Activated naive CD8-positive, alpha-beta T cell treated with anti-CD3 and anti-CD28 coated beads for 36 hours (primary cell): ENCODE measurements at places on chromosomes 6 and 20.

- no peak for DNase-seq
Observed at GRCh38 chr6:47853766-47854165, 71.9 kb downstream of the OPN5 start.

DNA sequence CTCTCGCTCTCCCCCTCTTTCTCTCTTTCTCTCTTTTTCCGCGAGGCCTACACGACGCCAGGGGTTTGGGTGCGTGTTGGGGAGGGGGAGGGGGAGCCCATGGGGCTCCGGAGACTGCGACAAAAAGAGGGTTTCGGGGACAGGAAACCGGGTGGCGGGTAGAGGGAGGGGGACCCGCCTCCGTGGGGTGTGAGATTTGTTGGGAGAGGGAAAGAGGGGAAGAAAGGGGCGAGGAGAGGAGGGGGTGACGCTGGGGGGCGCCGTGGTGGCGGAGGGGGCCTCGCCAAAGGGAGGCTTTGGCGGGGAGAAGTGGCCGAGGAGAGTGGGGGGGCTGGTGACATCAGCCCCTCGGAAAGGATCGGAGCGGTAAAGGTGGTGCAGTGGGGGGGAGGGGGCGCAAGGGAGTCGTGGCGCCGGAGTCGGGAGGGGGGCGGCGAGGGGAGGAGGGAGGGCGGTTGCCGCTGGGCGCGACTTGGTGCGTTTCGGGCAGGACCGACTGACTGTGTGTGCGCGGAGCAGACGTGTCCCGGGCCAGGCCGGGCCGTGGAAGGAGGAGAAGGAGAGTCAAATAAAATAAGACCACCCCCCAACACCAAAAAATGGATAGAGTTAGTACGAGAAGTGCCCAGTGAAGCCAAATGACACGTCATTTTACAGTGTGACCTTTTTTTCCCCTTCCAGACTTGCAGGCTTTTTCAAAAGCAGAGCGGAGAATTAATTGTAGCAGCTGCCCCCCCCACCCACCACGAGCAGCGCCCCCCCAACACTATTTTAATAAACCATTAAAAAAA lies 39.8 kb downstream of the GNAS start:
- peak; percentile 82 for DNase-seq

- no peak for DNase-seq
Observed at GRCh38 chr6:80336911-80337310, 230.4 kb downstream of the BCKDHB start.

GRCh38 chr6:83176246-83176645 lies 16.8 kb downstream of the PGM3 start:
- DNase-seq, result no peak

GRCh38 chr6:158660333-158660754 lies 10.5 kb downstream of the SYTL3 start:
- peak; percentile 36 for DNase-seq

DNA sequence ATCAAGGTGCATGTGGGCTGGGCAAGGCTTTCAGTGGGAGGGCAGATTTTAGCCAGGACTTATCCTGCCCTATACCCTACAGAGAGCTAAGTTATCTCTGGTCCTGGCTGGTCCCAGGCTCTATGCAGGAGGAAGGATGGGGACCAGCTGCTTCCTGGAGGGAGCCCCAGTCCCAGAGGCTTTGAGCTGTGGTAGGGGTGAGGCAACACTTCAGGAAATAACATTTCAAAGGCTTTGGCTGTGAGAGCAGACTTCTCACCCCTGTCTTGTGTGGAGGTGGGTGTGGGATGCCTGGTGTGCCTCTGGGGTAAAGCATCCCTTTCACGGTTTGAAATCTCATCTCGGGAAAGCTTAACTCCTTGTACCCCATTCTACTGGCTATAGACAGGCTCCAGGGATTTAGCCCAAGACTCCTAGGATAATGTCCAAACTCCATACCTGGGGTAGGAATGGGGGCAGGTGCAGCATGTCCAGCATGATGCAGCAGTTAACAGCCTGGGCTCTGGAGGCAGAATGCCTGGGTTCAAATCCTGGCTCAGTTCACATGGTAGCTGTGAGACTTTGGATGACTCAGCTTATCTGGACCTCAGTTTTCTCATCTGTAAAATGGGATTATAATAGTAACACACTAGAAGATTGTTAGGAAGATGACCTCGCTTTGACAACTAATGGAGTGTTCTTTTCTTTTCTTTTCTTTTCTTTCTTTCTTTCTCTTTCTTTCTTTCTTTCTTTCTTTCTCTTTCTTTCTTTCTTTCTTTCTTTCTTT lies 27.5 kb upstream of the SIRPA start:
- DNase-seq, result no peak

GRCh38 chr20:5570452-5570851 lies 179.7 kb upstream of the SHLD1 start:
- no peak for DNase-seq

GRCh38 chr6:10000551-10000950 lies 414.3 kb downstream of the TFAP2A start:
- DNase-seq, result no peak
